ENCODE measurements at places on chromosomes 2 and 18.

GRCh38 chr2:19529677-19530076 lies 171.3 kb upstream of the OSR1 start:
- DNase-seq: no peak

DNA sequence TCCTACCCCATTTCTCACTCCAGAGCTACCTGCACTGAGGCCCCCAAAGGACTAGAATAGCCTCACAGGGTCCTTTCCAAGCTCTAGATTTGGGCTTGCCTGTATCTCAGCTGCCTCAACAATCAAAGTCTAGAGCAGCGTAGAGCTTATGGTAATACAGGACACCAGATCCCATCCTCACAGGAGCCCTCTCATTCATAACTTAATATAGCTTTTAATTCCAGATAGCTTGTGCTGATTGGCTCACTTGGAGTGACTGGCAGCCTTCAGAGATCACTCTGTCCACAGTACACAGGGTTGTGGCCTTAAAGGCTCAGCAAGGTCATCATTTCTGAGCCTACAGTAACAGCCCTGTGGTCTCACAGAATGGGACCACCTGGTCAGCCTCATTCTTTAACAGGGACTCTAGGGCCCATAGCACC lies 51.4 kb downstream of the ZFP36L2 start:
- peak; percentile 39 for DNase-seq

- no peak for DNase-seq
Observed at GRCh38 chr2:170375192-170375591, 197.2 kb downstream of the MYO3B start.

- no peak for DNase-seq
Observed at GRCh38 chr2:19857100-19857499, 44.7 kb downstream of the TTC32 start.

DNA sequence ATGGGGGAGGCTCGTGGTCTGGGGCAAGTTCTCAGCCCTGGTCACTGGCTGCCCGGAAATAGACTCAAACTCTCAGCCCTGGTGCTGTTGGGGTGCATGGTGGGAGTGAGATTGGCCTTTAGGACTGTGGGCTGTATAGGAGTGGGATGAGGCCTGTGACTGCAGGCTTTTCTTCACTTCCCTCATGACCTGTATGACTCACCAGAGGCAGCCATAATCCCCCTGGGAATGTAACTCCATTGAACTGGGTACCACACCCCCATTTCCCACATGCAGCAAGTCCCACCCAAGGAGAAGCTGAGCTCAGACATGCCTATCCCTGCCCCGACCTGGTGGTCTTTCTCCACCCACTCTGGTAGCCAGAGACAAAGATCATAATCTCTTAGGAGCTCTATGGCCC lies 177.7 kb upstream of the OSR1 start:
- DNase-seq: no peak

DNA sequence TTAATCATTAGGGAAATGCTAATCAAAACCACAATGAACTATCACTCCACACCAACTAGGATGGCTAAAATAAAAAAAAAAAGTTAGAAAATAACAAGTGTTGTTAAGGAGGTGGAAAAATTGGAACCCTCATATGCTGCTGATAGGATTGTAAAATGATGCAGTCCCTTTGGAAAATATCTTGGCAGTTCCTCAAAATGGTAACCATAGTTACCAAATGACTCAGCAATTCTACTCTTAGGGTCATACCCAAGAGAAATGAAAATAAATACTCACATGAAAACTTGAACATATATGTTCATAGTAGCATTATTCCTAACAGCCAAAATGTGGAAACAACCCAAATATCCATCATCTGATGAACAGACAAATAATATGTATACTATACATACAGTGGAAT lies 15.7 kb upstream of the ACVR2A start:
- DNase-seq: no peak
